Esophagus muscularis mucosa (tissue), 4 donors: ENCODE measurements at places on chromosomes 1 and 21.

GRCh38 chr1:109394591-109395281, 3.0 kb downstream of the SORT1 start:
- DNase-seq: no peak

GRCh38 chr1:159827102-159827490, 423 bp downstream of the SLAMF8 start:
- no peak for DNase-seq

GRCh38 chr1:202807926-202808757, at the start of gene KDM5B:
KDM5B (minus strand) TSS chr1:202808421; CDS start chr1:202808305, 116 bp downstream.
- no peak for DNase-seq

DNA sequence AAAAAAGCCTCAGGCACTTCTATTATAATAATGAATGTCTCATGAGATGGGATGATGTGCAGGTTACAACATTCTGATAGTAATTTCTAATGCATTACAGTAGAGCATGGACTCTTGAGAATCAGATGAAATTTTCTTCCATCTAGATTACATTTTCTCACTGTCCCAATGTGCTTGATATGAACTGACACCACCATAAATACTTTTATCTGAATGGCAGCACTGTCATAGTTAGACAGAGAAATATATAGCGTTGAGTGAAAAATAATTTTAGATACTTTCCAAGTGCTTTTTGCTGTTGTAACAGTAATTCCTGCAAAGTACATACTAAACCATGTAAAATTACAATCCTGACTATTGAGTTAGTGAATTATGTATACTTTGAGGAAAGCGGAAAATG, 630.1 kb downstream of the BRINP3 start:
- no peak for DNase-seq
